WERI-Rb-1 (cell line): ENCODE measurements at places on chromosomes 1 and 21.
A peak's percentile ranks its signal among the peaks of the same experiment; 100 is the strongest.

DNA sequence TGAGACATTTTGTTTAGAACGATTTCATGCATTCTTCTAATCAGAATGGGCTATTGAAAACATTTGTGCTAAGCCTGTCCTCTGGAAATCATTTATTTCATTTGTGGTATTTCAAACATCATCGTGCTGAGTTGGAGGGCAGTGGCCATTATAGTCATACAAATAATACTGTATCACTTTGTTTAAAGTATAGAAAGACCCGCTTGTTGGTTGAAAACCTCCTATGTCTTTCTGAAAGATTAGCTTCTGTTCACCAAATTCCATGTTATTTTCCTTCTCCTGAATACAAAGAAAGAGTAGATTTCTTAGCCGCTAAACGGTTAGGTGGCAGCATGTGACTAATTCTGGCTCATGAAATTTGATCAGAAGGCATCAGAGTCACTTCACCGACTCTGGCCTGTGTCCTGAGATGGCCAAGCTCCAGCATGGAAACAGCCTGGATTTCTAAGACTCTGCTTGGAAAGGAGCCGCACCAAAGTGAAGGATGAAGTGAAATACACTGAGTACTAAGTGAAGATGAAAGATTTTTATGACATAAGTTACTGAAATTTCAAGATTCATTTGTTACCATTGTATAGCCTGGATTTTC lies 355.1 kb downstream of the USP25 start:
- DNase-seq: peak; percentile 17

DNA sequence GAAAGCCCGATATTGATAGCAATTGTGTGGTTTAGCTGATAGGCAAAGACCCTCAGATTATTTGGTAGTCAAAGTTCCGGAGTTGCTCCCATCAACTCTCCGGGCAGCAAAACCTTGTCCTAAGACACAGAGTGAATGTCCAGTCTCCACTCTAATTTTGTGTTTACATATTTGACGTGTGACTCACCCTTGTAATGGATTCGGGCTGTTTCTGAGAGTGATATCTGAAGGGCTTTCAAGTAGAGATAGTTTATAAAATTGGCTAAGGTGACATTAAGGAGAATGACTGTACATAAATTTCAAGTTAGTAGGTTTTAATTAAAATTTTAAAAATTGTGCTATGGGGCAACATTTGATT lies 154.2 kb downstream of the CNIH3 start:
- DNase-seq: no peak

DNA sequence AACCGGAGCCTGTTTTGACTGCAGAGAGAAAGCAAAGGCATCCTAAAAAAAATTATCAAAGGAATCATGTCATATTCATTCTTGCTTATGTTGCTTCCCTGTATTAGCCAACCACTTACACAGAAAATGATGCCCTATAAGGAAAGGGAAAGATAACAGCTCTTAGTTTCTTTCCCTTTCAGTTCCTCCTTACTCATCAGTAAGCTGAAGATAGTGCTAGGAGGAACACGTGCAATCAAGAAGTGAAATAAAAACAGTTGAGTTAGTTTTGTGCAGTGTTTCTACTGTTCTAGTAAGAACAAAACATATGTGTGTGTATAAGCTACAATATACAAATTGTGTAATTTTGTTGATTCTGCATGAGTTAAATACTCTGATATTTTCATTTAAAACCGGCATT lies 45.3 kb upstream of the MTF2 start:
- no peak for DNase-seq

- DNase-seq: peak; percentile 91
Observed at GRCh38 chr1:157163273-157164127, 25.3 kb upstream of the ETV3 start.

DNA sequence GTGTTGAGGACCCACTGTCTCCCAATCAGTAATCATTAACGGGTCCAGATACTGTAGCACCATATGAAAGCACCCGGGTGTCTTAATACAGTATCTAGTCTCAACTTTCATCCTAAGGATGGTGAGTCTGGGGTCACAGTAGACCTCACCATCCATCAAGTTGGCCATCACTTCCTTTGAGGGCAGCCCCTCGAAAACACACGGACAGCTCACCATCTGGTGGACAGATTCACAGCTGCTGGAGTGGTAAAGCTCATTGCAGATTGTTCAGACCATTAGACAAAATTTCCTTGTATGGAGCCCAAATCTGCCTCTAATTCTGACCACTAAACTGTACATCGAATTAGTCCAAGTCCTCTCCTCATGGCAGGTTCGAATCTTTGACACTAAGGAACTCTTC lies 123.1 kb downstream of the PGBD5 start:
- DNase-seq: peak; percentile 82

DNA sequence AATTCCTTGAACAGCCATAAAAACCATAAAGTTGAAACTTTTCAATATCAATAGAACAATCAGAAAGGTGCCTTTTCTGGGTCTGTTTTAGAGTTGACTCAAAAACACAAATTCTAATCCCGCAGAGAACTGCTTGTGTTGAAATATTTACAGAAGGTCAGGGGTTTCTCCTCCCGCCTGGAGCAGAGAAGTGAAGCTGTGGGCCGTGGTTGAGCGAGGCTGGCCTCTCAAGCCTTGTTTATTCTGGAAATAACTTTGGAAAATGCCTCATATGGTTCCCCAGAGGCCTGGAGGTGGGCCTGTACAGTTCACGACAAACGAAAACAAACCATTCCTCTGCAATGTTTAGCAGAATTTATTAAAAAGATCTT lies 90.8 kb upstream of the ERRFI1 start:
- no peak for DNase-seq

DNA sequence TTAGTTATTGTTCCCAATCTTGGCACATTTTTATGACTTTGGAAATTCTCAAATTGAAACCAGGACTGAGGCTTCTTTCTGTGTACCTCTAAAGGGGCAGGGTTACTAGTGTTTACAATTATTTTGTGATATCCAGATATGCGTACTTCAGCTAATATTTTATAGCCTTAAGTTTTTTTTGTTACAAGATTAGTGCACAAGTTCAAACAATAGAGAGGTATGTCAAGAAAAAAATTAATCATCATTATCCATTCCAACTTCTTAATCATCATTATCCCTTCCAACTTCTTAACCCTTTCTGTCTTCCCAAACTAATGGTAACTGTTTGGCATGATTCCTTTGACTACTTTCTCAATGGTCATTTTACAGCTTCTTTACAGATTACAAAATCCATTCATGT lies 272.9 kb upstream of the C1orf105 start:
- DNase-seq: no peak

- no peak for DNase-seq
Observed at GRCh38 chr1:111669268-111669667, 49.7 kb downstream of the RAP1A start.

- DNase-seq: no peak
Observed at GRCh38 chr1:17004466-17005364, 7.0 kb downstream of the ATP13A2 start.

- no peak for DNase-seq
Observed at GRCh38 chr1:91806181-91806768, 79.7 kb downstream of the TGFBR3 start.

DNA sequence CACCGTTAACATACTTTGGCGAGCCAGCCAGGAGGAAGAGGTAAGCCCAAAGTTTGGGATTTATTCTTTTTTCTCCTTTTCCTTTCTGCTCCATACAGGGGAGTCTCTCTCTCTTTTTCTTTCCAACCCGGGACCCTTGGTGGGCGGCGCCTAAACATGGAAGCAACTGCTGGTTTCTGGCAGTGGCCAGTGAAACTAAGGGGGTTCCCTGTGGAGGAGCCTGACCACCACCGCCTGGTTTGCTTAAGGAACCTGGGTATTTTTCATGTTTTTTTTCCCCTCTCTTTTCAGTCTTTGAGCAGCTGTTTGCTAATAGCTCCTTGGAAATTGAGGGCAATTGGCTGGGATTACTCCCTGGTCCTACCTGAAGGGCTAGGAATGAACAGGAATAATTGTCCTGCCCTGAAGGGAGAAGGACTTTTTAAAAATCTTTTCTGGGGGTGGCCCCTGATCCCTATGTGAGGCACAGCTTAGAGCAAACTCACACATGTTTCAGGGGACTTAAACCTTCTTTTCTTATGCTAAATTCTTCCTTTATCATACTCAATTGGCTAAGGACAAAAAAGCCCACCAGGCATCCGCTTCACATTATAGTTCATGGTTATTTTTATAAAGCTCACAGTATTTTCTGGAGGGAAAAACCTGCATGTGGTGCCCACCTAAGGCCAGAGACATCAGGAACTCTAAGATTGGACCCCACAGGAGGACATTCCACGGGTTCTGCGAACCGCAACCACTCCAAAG lies 61.3 kb upstream of the PLD5 start:
- DNase-seq: no peak

GRCh38 chr1:227792216-227793078 lies 23.0 kb upstream of the PRSS38 start:
- no peak for DNase-seq

DNA sequence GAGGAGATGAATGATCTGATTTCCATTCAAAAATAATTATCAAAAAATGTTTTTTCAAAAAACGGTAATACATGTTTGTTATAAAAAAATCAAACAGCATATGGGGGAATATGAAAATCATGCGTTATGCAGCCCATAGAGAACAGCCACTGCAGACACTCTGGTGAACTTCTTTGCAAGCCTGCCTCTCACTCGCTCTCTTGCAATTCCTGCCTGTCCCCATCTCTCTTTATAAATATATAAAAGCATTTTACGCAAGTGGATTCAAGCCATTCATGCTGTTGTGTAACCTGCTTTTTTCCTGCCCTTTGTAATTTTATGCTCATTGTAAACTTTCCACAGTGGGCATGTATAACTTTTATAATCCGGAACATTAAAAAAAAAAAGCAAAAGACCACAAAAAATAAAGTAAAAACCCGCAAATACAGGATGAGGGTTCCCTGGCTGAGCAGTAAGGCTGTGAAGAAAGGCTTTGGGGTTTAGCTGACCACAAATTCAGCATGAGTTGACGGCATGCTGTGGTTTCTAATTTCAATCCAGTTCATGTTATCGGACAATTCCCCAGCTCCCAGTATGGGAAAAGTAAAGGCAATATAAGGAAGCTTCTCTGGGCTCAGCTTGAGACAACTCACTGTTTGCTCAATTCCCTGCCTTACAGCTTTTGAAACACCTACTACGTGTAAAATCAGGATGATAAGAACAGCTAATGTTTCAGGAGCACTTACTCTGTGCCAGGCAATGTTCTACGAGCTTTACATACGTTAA lies 52.8 kb upstream of the ZBTB40 start:
- no peak for DNase-seq

DNA sequence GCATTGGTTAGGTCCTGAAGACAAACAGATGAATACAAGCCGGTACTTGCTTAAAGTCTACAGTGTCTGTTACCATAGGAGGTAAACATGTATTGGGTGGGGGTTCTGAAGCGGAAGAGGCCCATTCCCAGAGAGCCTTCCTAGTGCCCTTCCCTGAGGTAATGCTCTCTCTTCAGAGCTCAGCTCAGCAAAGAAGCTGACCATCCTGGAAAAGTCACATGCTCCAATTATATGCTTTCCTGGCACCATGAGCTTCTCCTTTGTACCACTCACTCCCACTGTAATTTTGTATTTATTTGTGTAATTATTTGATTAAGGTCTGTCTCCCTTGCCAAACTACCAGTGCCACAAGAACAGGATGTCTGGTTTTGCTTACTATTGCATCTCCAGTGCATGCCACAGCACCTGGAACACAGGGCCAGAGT lies 42.0 kb downstream of the RAB3B start:
- no peak for DNase-seq

GRCh38 chr1:54970901-54971300 lies 9.5 kb upstream of the TMEM61 start:
- DNase-seq: no peak

GRCh38 chr1:51851882-51852396 lies 26.6 kb downstream of the NRDC start:
- no peak for DNase-seq

DNA sequence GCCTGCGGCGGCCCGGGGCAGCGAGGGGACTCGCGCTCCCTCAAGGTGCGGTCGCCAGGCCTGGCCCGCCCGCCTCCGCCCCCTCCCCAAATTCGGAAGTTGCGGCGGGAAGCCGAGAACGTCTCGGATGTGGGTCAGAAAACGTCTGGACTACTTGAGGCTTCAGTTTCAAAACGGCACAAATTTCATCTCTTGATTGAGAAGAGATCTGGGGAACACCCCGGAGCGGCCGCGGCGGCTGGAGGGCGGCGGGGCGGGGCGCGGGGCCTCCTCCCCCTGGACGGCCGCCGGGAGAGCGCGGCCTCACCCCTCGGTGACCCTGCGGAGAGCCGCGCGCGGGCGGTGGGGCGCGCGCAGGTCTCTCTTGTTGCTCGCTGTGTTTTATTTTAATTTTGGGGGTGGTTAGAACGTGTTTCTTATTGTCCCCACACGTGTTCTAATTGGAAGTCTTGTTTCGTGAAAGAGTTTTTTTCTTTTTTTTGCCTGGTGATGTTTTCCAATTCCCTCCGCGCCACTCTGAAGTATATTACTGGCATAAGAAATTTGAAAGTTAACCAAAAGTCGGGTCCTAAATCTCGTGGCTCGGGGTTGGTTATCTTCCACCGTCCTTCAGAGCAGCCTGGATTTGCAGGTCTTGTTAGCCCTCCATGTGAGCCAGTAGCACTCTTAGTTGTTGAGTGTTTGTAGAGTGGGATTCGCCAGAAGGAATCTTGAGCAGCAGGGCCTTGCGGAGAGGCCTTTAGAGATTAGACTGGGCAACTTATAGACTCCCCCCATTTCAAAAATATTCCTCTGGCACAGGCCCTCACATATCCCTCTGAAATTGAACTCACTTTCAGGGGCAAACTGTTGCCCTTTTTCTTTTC lies 749 bp downstream of the PCBP3 start:
- no peak for DNase-seq

- peak; percentile 83 for DNase-seq
Observed at GRCh38 chr1:55214212-55214933, 791 bp downstream of the USP24 start.

- no peak for DNase-seq
Observed at GRCh38 chr1:4561205-4561604, 93.2 kb upstream of the AJAP1 start.

DNA sequence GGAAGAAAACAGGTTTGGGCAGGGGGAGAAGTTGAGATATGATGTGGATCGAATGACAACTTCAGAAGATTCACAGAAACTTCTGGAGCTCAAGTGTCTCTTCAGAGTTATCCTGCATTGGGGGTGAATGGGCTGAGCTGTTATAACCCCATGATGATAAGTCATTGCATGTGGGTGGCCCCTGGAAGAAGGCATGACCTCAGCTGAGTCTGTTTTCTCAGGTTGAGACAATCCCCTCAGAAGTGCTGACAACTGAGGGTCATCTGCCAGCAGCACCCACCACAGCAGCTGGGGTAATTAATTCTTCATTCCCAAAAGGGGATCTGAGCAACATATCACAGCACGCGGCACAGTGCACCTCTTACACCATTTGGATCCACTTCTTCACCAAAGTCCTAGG lies 138.6 kb upstream of the CAMK1G start:
- no peak for DNase-seq

- DNase-seq: no peak
Observed at GRCh38 chr21:31654340-31654739, 5.2 kb upstream of the SOD1 start.

- no peak for DNase-seq
Observed at GRCh38 chr1:77781683-77782082, 2.2 kb downstream of the MIGA1 start.

DNA sequence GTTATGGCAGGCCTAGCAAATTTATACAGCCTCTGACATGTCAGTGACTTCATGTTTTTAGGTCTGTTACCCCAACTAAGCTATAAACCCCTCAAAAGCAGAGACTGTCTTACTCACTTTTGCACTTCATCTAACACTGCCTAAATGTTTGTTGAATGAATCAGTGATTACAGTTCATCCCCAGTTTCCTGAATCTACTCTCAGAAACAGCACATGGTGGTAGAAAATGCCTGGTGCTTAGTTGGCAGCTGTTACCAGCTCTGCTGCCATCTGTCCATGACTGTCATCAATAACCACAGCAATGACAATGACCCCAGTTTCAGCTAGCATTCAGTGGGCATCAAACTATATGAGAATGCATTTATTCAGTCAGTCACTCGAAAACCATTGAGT lies 110.5 kb upstream of the SERBP1 start:
- DNase-seq: no peak
